ENCODE measurements at places on chromosomes 1 and 21. TPM values are rescaled to one million over a fixed set of nuclear protein-coding genes. Genes with fewer than 3 reads are reported as not detected.

GRCh38 chr1:234706199-234706598, 96.2 kb upstream of the IRF2BP2 start:
- no peak for DNase-seq

Gene TESK2
- 2.9 TPM for polyA plus RNA-seq

GRCh38 chr1:4978660-4979390, 324.4 kb downstream of the AJAP1 start:
- no peak for DNase-seq

Gene RHD
- polyA plus RNA-seq = 0.29 TPM

GRCh38 chr1:156690675-156691036, 13.4 kb upstream of the NES start:
- DNase-seq = no peak

DNA sequence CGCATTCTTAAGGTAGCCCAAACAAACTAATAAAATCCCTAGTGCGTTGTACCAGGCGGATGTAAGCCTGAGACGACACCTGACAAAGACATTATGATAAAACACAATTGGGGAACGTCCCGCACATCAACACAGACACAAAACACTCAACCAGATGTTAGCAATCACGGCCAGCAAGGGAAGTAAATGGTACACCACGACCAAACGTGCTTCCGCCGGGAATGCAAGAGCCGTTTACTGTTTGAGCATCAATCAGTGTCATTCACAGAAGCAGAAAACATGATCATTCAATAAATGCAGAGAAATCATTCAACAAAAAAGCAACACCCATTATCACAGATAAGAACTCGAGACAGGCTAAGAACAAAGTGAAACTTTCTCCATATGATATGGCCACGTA, 49.4 kb upstream of the COL18A1 start:
- no peak for DNase-seq
